ENCODE measurements at places on chromosomes 7 and 10.

DNA sequence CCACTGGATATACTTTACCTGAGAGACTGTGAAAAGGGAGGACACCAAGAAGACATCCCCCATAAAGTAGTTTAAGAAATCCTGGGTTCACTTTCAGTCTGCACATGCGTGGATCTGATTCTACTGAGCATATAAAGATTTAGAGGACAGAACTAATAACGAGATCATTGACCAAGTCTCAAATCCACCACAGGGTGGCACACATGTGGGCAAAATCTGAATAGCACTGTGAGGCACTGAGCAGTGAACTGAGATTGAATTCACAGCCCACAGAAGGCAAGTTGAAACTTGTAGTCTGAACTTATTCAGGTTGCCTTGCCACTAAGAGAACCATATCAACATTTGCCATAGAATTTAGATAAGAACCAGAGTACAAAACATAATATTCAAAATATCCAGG, 818.6 kb downstream of the GRID1 start:
- DNase-seq: peak; percentile 75

DNA sequence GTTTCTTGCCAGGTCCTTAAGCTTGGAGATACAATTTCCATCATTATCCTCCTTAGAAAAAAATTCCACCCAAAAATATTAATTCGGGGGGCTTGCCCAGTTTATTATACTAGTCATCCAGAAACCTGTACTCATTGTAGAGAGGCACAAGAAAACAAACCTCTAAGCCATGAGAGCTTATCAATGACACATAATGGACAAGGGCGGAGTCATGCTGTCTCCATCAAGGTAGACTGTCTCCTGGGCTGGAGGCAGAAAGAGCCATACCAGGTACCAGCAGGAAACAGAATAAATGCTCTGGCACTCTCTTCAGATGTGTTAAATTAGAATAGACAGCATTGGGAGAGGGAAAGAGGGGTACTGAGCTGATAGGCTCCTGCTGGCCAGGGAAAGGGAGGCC, 69.8 kb upstream of the GSDME start:
- no peak for DNase-seq

GRCh38 chr10:26516540-26517101, 78.5 kb downstream of the APBB1IP start:
- DNase-seq: no peak

DNA sequence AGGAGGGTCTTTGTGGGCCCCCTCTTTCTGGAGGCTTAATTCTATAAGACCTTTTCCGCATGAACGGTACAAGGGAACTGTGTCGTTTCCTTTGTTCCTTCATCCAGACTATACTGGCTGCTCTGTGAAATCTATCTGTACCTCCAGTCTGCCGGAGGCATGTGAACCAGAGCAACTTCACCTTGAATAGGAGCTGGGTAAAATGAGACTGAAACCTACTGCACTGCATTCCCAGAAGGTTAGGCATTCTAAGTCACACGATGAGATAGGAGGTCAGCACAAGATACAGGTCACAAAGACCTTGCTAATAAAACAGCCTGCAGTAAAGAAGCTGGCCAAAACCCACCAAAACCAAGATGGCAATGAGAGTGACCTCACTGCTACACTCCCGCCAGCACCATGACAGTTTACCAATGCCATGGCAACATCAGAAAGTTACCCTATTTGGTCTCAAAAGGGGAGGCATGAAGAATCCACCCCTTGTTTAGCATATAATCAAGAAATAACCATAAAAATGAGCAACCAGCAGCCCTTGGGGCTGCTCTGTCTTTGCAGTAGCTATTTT, 36.8 kb upstream of the INPP5F start:
- DNase-seq: no peak

DNA sequence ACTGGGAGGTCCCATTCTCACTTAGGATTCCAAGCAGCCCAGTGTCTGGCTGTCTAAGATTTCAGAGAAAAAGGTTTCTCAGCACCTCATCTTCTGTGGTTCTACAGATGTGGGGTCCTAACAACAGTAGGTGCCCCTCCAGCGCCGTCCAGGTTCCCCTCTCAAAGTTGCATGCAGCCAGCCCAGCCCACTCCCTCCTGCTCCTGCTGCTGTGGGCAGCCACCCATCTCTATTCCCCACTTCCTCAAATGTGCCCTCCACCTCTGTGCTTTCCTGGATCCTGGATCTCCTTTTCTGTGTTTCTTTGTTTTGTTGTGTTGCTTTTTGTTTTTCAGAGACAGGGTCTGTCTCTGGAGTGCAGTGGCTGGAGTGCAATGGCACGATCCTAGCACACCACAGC, 13.3 kb upstream of the SLC18A3 start:
- no peak for DNase-seq

DNA sequence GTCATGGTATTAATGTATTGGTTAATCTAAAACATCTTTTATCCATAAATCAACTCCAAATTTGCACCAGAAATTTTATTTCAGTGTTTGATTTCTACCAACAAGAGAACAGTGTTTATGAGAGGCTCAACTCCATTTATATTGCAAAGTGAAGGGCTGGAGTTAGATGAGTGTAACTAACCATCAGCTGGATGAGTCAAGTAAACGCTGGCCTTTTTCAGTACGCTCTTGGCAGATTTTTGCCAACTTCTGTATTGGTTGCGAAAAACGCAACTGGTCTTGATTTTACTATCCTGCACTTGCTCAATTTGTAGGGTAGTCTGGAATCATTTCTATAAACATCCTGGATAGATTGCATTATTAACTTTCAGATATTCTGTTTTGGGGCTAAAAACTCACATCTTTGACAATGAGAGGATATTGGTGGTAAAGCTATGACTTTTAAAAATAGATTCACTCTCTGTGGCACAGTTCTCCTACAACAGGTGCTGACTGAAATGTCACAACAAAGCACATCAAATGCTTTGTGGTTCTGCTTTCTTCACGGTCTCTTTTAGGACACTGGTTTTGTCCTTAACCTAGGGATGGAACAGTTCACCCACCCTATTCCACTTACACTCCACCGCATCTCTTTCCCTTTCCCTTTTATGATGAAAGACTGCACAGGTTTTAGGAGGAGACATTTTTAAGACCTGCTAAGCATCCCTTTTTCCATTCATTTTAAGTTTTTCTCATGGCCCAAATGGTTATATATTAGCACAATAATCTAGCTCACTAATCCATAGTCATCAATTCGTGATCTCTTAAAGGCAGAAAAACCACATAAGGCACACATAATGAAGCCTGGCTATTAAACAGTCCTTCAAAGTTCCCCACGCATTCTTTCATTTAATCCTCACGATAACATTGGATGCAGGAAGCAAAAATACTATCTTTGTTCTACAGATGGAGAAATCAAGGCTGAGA, 12.8 kb downstream of the CACNA2D1 start:
- DNase-seq: no peak

Data from dermis microvascular lymphatic vessel endothelial cell (primary cell).